ENCODE measurements at places on chromosomes 1 and 21.
A peak's percentile ranks its signal among the peaks of the same experiment; 100 is the strongest.

GRCh38 chr1:1630965-1631781 is 800 bp upstream of the MMP23B start:
- no peak for DNase-seq

DNA sequence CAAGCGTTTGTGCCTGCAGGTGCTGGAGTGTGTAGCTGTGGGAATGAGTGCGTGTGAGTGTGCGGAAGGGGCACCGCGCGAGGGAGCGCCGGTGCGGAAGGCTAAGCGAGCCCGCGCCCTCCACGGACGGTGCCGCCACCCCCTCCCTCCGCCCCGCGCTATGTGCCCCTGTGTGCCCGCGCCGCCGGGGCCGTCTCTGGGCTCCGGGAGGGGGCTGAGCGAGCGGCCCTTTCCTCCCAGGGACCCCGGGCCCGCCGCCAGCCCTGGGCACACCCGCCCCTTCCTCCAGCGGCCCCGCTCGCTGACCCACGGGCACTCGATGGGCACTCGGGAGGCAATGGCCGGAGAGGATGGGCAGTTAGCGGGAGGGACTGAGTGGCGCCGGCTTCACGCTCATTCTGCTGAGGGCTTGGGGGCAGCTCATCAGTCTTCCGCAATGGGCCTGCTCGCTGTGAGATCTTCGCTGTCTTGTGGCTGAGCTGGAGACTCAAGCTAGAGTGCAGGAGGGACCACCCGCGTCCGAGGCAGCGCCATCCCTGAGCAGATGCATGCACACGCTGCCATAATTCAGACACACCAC is 8.6 kb upstream of the ADGRB2 start:
- DNase-seq, result no peak

- no peak for DNase-seq
Observed at GRCh38 chr1:117301901-117302300, 65.3 kb upstream of the MAN1A2 start.

DNA sequence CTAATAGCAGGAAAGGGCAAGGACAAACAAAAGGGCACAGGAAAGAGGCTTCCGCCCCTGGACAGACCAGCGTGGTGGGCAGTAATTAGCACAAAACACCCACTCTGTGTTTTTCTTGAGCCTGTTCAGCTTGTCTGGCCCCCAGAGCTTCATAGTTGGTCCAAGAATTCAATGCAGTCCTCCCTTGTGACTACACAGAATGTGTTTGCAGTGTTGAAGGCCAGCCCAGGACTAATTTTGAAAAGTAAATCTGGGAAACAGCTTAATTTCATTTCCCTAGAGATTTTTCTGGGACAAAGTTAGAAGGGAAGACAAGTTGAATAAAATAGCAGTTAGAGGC is 49.2 kb upstream of the LMO4 start:
- DNase-seq, result no peak

- no peak for DNase-seq
Observed at GRCh38 chr1:48853006-48853405, 76.3 kb upstream of the BEND5 start.

GRCh38 chr1:170020859-170021258 is 53.6 kb downstream of the KIFAP3 start:
- DNase-seq, result no peak

- DNase-seq, result peak; percentile 19
Observed at GRCh38 chr1:58813361-58813760, 29.5 kb upstream of the JUN start.

DNA sequence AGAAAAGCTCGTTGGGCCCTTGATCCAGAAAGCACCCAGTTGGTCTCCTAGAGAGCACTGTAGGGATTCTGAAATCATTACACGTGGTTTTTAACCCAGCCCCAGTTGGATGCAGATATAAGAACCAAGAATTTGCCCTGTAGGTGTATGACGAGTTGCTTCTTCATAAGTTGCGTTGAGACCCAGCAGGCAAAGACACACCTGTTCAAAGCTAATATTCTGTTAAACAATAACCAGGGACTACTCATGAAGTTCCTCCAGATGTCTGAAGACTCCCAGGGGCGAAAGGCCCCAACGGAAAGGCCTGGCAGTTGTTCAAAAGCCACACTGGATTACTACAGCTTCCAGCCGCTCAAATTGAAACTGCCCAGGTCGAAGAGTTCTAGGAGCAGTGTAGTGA is 88.6 kb upstream of the HNRNPU start:
- no peak for DNase-seq

DNA sequence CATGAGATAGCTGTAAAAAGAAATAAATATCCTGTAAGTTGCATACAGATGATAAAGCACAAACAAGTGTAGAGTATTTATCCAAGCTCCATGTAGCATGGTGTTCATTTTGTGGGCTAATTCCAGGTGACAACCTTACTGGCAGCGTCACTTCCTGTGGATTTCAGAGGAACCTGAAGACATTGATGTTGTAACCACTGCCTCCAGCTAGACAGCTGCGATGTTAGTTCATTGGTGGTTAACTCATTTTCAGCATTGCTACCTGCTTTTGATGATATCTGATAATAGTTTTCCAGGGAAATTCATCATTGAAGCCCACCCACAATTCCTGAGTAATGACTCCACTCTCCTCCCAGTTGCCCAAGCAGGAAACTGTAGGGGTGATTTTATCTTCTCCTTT is 3.0 kb downstream of the HSD3B1 start:
- no peak for DNase-seq

DNA sequence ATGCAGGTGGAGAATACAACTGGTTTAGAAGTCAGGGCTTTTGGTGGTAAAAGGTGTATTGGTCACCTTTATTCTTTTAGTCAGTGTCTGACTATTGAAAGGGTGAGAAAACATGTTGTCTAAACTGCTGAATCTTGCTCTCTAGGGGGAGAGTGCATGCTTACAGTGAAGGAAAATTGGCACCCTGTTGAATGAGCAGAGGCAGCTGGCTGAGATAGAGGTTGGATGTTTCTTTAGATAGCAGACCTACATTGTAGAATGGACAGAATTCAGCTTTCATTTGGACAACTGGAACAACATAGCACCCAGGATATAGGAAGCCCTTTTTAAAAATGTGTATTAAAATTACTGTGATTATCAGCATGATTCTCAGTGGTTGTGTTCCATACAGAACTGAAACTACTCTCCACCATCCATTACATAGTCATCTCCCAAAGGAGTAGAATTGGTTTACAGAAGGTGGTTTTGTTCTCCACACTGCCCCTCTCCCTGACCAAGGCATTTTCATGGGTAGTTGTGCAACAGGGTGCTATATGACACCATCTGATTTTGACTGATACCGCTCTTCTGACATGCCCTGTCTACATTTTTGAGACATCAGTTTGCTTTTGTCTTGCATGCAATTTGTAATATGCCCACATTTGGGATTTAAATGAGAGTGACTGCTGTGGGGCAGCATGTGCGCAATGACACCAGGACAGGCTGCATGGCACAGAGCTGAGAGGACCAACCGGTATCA is 16.2 kb downstream of the RHOU start:
- DNase-seq, result peak; percentile 30

DNA sequence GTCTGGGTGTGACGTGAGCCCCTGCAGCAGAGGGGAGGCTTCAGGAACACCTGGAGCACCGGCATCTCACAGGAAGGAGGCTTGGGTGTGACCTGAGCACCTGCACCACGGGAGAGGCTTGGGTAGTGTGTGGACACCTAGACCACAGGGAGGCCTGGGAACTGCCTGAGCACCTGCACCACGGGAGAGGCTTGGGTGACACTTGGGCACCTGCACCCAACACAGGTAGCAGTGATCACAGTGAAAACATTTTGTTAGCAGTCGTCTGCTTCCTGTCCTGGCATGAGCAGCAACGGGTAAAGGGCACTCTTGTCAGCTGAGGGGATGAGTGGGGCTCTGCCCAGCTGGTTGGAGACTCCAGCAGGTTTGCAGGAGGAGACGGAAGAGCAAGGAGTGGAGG is 22.4 kb downstream of the LRRC3 start:
- DNase-seq, result no peak

- peak; percentile 5 for DNase-seq
Observed at GRCh38 chr1:41749991-41750745, 168.6 kb downstream of the HIVEP3 start.

DNA sequence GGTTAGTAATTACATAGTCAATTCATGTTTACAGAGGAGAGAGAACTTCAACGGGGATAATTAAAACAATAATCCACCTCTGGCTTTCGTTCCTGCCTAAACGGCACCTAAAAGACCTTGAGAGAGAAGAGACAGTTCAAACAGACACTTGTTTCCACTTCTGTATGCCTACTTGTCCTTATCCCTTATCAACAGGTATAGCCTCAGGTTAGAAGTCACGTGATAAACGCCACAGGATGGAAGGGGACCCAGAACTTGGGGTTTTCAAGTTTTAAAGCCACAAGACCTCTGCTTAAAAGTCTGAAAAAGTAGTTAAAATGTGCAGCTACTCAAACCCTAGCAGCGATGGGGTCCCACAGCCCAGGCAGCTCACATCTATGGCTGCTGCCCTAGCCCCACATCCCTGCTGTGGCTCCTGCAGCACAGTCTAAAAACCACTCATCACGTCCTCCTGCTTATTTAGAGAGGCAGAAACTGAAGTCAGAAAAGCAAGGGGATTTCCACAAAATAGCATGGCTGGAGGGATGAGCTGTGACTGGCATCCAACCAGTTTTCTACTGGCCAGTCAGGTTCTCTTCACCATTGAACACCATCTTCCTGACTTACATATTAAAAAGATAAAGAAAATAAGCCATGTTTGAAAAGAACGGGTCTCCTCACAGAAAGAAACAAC is 51.2 kb upstream of the SEC16B start:
- DNase-seq, result no peak

- no peak for DNase-seq
Observed at GRCh38 chr1:2800664-2801045, 838 bp downstream of the TTC34 start.

- no peak for DNase-seq
Observed at GRCh38 chr1:93602101-93602500, 79.5 kb downstream of the BCAR3 start.

DNA sequence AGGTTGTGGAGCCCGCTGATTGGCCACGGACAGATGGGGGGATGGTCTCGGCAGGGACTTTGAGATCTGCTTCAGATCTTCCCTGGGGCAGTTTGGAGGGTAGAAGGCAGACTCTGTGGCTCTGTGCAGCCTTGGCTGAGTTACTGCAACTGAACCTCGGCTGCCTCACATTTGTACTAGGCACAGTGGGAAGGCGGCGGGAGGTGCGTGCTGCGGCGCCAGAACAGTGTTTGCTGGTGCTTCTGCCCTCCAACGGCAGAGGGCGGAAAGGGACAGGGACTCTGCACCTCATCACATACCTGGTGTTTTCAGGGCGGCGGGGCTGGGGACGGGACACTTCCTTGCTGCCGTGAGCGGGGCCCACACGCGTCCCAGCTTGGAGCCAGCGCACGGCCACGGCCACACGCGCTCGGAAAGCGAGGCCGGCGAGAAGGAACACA is 26.2 kb downstream of the SLC66A1 start:
- no peak for DNase-seq

DNA sequence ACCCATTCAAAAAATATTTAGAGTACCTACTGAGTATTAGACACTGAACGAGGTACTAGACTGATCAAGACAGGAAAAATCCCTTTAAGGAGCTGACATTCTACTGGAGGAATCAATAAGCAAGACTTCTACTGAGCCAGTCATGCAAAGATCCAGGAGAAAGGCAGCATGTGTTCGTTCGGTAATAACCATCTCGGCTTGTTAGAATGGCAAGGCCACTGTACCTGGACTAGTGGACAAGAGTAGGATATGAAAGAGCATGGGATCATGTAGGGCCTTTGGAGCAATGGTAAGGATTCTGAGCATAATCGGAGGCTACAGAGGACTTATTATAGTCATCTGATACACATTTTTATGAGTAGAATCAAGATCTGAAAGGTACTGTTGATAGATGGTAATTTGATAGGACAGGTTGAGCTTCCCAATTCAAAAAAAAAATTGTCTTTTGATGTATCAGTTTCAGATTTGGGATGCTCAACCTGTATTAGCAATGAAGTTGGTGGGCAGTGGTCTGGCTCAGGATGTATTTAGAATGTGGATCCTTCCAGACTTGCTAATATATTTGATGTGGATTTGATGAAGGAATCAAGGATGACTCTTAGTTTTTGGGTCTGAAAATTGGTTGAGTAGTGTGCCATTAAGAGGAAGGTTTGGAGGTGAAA is 2.3 kb downstream of the COX20 start:
- DNase-seq, result no peak

- no peak for DNase-seq
Observed at GRCh38 chr1:165449131-165449530, 4.2 kb upstream of the RXRG start.

- no peak for DNase-seq
Observed at GRCh38 chr1:188228623-188229022, 1399.9 kb downstream of the PLA2G4A start.

DNA sequence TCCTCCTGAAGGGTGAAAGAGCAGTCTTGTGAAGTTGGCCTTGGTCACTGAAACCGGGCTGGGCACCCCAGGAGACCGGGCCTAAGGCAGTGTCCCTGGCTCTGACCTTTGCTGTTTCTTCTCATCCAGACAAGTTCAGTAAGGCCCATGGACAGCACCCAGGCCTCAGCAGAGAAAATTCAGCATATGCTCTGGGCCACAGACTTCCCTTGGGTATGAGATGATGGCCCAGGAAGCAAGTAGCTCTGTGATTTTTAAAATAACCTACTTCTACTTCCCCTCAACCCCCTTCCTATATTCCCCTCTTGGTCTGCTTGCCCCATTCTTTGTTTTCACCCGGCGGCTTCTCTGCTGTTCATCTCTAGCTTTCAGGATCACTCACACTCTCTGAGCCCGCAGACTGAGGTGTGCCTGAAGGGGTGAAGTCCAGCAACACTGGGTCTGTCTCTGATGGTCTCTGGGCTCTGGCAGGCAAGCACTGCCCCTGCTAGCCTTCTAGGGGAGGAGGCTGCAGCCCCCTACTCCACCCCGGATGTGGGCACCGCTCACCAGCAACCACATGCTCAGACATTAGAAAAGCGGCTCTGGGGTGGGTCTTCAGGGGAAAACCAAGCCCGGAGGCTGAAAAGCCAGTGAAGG is 2.9 kb upstream of the GPR25 start:
- DNase-seq, result peak; percentile 75

DNA sequence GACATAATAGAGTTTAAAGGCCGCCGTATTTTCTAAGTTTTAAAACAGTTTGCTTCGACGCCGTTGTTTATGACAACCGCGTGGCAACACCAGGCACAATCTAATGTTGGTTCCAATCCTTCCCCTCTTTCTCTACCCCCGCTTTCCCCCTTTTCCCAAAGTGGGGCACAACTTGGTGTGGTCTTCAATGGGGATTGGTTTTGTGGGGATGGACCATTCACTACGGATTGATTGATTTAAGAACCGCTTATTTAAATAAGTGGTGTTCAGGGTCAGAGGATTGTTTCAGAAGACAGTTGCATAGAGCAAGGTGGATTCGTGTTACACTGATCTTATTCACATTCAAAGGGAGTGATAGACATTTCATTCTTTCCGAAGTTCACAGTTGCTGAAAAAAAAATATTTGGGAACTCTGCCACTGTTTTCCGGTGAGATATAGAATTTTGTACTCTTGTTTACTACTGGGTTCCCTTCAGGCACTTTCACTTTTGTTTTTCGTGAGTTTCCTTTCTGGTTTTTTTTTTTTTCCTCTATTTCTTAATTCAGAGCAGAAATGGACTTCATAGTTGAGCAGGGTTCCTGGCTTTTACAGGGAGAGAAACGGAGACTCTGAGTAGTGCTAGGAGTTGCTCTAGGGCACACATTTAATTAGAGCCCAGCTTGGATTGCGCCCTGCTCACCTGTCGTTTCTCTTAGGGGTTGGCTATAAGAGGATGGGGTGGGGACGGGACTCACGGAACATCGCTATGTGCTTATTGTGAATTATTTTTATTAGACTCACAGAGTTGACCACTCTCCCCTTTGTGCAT is 79.6 kb upstream of the AK4 start:
- peak; percentile 29 for DNase-seq

- DNase-seq, result no peak
Observed at GRCh38 chr1:180264595-180264994, 34.5 kb downstream of the LHX4 start.
